ENCODE measurements at places on chromosomes 5 and 9. TPM values are rescaled to one million over a fixed set of nuclear protein-coding genes. Genes with fewer than 3 reads are reported as not detected.

GRCh38 chr5:13278148-13278547 is 666.3 kb downstream of the DNAH5 start:
- H3K36me3 ChIP-seq, result no peaks in the 10 kb centered on the region
- no peak overlapping the region for H3K27ac ChIP-seq
- H3K27me3 ChIP-seq, result no peaks in the 10 kb centered on the region
- no peak overlapping the region for H3K4me3 ChIP-seq
- no peaks in the 10 kb centered on the region for H3K4me1 ChIP-seq

- no peak overlapping the region for H3K27ac ChIP-seq
- H3K4me3 ChIP-seq, result no peak overlapping the region
- H3K4me1 ChIP-seq, result peaks cover 15% of the 10 kb centered on the region
- no peaks in the 10 kb centered on the region for H3K27me3 ChIP-seq
- no peaks in the 10 kb centered on the region for H3K36me3 ChIP-seq
Measured at GRCh38 chr5:66039701-66040100, 104.4 kb upstream of the SREK1 start.

The C9 gene
- not detected for total RNA-seq

The PITX1 gene
- total RNA-seq, result not detected

The GRM6 gene
- not detected for total RNA-seq
